ENCODE measurements at places on chromosomes 7 and 10. TPM values are rescaled to one million over a fixed set of nuclear protein-coding genes. Genes with fewer than 3 reads are reported as not detected.

- ATAC-seq, result peak; percentile 8
Measured at GRCh38 chr7:2645274-2645868, 13.6 kb downstream of the TTYH3 start.

DNA sequence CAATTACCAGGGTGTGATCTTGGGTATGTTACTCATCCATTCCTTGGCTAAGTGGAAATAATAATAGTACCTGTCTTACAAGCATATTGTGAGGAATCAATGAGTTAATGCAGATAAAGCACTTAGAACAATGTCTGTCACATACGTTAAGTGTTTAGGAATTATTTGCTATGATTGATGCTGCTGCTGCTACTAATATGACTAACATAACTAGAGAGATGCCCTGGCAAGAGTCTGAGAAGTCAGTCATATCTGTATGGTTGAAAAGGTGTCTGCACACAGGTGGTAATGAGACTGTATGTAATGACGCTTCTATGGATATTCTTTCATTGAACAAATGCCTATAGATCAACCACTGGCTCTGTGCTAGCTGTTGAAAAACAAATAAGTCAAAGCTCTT lies 100.1 kb upstream of the PCGF5 start:
- no peak for ATAC-seq

GRCh38 chr10:33497338-33497737 lies 162.9 kb upstream of the NRP1 start:
- ATAC-seq, result no peak

DNA sequence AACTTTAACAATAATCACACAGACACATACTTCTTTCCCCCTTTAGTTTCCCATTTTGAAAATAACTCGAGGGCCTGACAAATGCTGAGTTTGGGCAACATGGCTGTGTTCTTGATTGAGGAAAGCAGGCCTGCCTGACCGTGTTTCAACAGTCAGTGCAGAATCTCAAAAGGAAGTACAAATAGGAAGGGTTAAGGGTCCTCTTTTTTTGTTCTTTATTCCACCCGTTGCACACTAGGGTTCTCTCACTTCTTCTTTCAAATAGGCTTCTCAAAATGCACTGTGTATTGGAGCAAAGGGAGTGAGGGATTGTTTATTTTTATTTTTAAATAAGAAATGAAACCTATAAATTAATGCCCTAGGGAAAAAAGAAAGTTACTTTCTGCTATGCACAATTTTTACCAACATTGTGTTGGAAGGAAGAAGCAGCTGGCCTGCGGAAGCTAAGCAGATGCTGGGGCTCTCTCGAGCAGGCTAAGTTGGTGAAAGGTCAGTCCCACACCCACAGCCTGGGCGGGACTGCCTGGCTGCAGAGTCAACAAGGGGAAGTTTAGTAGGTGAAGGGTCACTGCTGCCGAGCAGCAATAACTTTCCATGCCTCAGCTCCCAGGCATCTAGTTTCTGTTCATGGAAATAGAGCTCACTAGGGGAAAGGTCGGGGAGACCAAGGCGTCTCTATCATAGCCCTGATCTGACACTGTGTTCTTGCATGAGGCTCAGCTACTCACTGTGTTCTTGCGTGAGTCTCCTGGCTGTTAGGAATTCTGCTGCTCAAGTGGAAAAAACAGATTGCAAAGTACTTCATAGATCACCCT lies 12.2 kb upstream of the PDK4 start:
- ATAC-seq, result no peak

- ATAC-seq, result no peak
Measured at GRCh38 chr10:98528805-98529183, 82.1 kb upstream of the HPS1 start.

The CCDC172 gene
- total RNA-seq, result not detected

The PTPN20 gene
- 0.85 TPM for total RNA-seq

Measured in activated T-helper 17 cell treated with anti-CD3 and anti-CD28 coated beads, Interleukin-2, amount 50 U/mL, for 72 hours (primary cell).